ENCODE measurements at places on chromosomes 3 and 15.

GRCh38 chr3:187708696-187709095 lies 6.3 kb upstream of the RTP2 start:
- DNase-seq, result no peak

GRCh38 chr3:39279745-39280517 lies at the start of gene CX3CR1:
Gene CX3CR1, minus strand, starts transcription at chr3:39280036. Its CDS starts 13,527 bp downstream, at chr3:39266509.
- DNase-seq, result no peak

DNA sequence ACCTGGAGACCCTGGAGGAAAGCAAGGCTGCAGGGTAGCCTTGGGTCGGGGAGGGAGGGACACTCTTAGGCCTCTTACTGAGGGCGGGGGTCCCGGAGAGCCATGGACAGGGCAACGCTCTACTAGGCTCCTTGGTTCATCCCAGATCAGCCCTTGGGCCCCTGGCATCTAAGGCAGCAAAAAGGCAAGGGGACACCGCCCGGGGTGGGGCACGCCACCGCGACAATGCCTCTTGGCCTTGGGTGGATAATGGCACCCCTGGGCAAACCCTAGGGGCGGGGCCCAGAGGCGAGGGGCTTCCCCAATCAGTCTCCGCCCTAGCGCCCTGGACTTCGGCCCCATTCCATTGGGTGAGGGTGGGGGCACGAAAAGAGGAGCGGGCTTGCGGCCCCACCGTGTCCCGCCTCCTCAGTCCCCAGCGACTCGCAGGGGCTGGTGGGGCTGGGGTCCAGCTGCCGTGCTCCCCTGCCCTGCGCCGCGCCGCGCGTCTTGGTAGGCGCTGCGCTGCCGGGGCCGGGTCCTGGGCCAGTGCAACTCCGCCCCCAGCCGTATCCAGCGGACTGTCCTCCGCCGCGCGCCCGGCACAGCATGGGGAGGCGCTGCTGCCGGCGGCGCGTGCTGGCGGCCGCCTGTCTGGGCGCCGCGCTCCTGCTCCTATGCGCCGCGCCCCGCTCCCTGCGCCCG lies at the start of gene CHST13:
CHST13 (plus strand) TSS at position 411 of the 684 bp plus-strand sequence; CDS start at position 589, 178 bp downstream.
- DNase-seq, result no peak

DNA sequence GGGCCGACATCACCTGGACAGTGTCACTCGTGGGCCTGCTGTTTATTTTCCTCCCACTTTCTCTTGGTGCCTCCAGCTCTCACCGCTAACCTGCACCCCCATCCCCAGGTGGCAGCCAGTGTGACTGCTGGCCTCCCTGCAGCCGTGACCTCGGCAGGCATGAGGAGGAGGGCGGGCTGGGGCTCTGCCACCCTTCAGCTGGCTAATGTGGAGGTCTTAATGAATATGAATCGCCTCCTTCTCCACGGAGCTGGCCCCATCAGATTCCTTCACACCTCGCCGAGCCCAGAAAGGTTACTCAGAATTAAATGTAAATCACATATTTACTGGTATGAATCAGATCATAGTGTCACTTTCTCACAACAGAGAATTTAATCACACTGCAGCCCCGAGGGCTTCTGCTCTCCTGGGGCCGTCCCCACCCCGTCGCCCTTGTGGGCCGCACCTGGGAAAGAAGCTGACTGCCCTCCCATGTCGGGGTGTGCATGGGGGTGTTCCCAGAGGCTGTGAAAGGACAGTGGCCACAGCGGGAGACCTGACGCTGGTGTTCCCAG lies 171.1 kb upstream of the TLE3 start:
- no peak for DNase-seq

GRCh38 chr15:57432141-57432741 lies 55.9 kb downstream of the CGNL1 start:
- no peak for DNase-seq

DNA sequence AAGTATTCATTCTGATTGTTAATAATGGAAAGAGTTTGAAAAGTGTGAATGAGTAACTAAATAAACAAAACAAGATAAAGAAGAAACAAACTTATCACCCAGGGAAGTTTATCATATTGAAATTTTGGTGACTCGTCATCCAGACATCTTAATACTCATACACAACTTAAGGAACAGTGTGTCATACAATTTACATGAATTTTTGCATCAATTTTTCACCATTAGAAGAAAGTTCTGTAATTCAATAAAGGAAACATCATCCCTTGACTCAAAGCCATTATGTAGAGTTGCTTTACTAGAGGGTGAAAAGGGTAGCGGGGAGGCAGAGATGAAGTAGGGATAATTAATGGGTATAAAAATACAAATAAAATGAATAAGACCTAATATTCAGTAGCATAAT lies 536.2 kb downstream of the GRM7 start:
- no peak for DNase-seq

Measured in cerebellar nuclear complex (tissue), 1 donor.